ENCODE measurements at places on chromosomes 7 and 10.
A peak's percentile ranks its signal among the peaks of the same experiment; 100 is the strongest.

GRCh38 chr7:38374507-38374906 lies 101.1 kb upstream of the TARP start:
- no peak for DNase-seq

- no peak for DNase-seq
These were observed 25.3 kb downstream of the PFKFB3 start for GRCh38 chr10:6228010-6228511.

DNA sequence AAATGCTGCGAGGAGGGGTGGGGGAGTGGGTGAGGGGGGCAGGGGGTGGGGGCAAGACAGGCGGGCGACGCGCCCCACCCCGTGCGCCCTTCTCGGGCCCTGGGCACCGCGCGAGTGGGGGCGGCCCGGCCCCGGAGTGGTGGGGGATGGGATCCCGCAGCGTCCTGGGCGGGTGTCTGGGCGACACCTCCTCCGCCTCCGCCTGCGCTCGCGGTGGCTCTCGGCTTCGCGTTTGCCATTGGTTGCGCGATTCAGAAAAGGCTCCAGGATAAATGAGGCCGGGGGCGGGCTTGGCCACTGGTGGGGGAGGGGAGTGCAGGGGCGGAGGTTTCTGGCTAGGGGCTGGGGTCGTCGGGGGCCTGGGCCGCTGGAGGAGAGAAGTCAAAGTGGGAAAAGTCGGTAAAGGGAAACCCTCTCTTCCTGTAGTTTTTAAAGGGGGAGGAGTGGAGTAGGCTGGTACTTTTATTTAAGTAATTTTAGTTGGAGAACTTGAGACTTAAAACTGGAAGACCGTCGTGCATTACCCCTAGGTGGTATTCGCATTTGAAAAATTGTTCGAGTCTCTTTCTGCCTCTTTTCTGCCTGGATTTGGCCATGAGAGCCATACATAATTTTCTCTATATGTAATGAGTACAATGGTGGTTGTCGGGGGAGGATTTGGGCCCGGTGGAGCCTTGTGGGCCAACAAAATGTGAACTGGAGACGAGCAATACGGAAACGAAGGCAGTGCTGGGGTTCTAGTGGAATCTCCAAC lies 992 bp upstream of the IGF2BP3 start:
- peak; percentile 67 for DNase-seq

GRCh38 chr7:3598854-3599253 lies 297.8 kb downstream of the SDK1 start:
- no peak for DNase-seq

- DNase-seq: no peak
These were observed 46.2 kb downstream of the GTF2IRD1 start for GRCh38 chr7:74499835-74500388.

- DNase-seq: no peak
These were observed 695.5 kb upstream of the SEMA3D start for GRCh38 chr7:85882335-85882734.

- DNase-seq: no peak
These were observed 1.7 kb downstream of the ADAP1 start for GRCh38 chr7:952548-953441.

GRCh38 chr7:106583100-106583499 lies 77.9 kb downstream of the CCDC71L start:
- DNase-seq: no peak

DNA sequence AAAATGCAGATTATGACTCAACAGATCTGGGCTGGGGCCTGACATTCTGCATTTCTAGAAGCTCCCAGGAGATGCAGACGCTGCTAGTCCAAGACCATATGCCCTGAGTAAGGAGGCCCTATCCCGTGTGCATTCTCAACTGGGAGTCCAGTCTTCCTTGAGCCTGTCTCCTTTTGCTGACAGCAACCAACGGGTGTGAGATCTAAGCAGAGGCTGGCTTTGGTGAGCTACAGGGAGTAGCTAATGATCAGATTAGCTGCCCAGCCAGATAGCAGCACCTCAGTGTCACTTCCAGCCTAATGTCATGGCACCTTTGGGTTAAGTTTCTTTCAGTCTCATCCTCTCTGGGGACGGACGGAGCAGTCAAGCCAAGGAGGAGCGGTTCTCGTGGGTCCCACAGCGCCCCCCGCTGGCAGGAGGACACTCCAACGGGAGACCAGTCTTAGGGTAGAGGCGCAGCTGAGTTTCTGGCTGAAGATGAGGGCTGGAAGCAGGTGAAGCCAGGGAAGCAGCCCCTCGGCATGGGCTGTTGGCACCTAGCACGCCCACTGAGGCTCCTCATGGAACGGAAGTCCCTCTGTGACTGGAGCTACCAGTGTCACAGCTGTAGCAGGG lies 154.0 kb downstream of the CCDC3 start:
- peak; percentile 40 for DNase-seq
